ENCODE measurements at places on chromosomes 3 and 15. TPM values are rescaled to one million over a fixed set of nuclear protein-coding genes. Genes with fewer than 3 reads are reported as not detected.
A peak's percentile ranks its signal among the peaks of the same experiment; 100 is the strongest.

DNA sequence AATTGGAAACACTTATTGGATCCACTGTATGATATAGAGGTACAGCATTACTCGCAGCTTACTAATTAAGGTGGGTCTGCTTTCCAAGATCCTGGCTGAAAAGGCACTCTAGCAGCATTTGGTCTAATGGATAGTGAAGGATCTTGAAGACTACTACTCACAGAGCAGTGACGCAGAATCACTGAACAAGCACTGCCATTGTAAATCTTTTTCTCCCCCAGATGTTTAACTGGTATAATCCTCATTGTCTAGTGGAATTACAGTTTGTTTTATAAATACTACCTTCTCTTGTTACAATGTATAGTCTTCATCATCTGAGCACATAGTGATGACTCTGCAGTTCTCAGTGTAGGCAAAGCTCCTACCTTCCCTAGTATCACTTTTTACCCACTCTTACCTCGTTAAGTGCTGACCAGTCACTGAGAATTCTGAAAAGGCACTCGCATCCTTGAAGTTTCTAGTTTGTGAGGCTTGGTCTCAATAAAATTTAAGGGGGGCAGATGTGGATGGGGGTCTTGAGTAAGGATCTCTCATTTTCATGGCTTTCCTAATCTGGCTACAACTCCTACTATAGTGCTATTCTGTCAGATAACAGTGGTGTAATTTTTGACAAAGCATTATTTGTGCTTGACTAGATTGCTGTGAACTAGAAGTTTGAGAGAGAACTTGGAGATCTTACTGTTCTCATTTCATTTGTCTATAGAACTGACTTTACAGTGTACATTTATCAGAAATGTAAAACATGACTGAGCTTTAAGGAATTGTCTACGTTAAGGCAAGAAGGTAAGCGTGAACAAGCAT lies 23.2 kb downstream of the MAPK6 start:
- no peak for DNase-seq

DNA sequence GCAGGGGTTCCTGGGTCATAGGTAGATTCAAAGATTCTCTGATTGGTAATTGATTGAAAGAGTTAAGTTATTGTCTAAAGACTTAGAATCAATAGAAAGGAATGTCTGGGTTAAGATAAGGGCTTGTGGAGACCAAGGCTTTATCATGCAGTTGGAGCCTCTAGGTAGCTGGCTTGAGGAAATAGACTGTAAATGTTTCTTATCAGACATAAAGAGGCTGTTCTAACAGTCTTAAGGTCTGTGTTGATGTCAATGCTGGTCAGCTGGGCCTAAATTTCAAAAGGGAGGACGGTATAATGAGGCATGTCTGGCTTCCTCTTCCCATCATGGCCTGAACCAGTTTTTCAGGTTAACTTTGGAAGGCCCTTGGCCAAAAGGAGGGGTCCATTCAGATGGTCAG lies 48.9 kb downstream of the GASK1A start:
- DNase-seq: no peak

DNA sequence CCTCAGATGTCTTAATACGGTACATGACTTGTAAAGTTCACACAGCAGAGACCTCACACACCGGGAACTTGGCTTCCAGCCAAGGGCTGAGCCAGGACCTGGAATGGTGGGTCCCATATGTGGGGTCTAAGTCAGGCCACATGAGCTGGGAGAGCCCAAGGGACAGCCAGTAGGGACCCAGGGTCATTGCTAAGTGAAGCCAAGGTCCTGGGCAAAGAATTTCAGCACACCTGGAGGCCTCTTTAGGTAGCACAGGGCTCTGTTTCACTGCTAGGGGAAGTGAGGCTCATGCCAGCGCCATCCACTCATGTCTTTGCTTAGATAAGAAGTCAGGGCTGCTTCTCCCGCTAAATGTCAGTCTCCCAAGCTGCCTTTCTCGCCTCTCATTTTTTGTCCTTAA lies 116.6 kb upstream of the TLE3 start:
- peak; percentile 31 for DNase-seq

GRCh38 chr3:146511402-146512134 lies 32.8 kb downstream of the PLSCR1 start:
- DNase-seq: peak; percentile 56

DNA sequence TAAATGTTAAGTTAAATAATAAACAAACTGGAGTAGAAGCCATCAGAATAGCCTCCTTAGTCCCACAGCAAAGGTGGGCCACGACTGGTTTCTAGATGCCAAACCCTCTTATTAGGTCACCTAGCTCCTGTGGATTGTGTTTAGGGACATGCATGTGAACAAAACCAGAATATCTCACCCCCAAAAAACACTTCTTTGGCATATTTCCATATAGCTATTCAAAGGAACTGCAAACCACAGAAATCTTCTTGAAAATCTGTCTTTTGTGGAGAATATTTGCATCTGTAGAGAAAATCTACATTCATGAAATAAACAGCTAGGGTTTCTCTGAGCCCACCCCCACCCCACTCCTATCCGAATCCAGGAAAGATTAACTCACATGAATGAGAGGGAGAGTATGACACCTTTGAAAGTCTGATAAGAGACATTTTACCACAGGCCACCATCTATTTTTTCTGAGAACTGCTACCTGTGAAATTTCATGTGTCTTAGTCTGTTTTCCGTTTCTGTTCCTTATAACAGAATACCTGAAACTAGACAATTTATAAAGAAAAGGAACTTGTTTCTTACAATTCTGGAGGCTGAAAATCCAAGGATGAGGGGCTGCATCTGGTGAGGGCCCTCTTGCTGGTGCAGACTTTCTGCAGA lies 159.4 kb downstream of the NEK10 start:
- DNase-seq: no peak

DNA sequence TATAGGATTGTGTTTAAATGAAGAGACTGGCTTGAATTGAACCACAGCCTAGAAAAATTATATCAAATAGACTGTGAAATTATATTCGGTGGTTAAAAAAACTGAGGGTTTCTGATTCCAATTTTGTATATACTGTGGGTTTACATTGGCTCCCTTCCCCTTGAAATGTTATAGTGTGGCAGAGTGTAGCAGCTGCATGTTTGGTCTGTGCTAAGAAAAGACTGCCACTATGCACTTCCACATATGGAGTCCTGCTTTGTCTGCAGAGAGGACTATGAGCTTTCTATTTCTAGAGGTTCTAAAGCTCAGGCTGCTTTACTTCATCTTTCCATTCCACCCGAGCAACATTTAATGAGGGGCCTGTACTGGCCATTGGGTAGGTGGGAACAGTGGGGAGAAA lies 112.3 kb downstream of the P3H2 start:
- no peak for DNase-seq

GRCh38 chr15:31511707-31512310 lies 185.2 kb downstream of the KLF13 start:
- DNase-seq: no peak

DNA sequence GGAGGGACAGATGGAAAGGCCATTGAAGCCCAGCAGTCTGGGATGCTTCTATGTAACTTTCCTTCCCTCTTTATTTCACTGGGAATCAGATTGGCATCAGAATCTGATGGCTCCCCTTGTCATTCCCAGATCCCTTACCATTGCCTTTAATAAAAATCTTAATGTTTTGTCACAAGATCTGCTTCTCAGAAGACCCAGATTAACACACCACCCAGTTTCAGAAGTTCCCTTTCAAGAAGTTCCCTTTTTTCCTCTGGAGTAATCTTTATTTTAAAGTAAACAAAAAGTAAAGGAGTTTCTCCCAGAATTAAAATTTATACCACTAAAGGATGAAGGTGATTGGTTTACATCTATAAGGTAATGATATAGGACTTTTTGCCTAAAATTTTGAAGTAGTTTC lies 76.4 kb downstream of the UBR1 start:
- no peak for DNase-seq

- no peak for DNase-seq
Observed at GRCh38 chr3:2544718-2545117, 446.1 kb downstream of the CNTN4 start.

GRCh38 chr3:43858294-43858701 lies 167.6 kb downstream of the ABHD5 start:
- no peak for DNase-seq

NR1I2 gene
- total RNA-seq: 155 TPM

GOLGA8S gene
- 0.37 TPM for total RNA-seq

CD96 gene
- 0.31 TPM for total RNA-seq

OR5K2 gene
- total RNA-seq: not detected

GRM7 gene
- 0.56 TPM for total RNA-seq

NAALADL2 gene
- total RNA-seq: 4.9 TPM
